GM03348 (cell line): ENCODE measurements at places on chromosomes 12 and 14.

DNA sequence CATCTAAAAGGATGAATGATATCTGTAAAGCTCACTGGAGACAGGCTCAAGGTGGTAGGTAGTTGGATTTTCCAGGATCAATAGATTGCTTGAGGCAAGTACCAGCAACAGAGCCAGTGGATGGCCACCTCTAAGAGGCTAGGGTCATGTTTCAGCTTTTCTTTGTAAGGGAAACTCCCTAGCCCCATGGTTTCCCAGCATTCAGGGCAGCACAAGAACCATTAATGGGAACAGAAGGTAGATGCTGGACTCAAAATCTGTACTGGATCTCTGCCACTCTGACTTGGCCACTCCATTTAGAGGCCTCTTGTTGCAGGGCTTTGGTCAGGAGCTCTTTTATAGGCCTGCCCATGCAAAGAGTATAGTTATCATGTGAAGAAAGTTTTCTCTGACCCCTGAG, 76.1 kb upstream of the DYRK2 start:
- no peak for DNase-seq

GRCh38 chr14:53019406-53019805, 68.6 kb upstream of the FERMT2 start:
- DNase-seq = peak; percentile 24

DNA sequence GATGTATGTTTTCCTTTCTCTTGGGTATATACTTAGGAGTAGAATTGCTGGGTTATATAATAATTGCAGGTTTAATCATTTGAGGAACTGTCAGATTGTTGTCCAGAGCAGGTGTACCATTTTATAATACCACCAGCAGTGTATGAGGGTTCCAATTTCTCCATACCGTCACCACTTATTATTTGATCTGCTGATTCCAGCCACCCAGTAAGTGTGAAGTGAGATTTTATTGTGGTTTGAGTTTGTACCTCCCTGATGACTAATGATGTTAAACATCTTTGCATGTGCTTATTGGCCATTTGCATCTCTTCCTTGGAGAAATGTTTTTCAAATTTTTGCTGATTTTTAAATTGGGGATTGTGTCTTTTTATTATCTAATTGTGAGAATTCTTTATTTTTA, 15.1 kb downstream of the NCKAP5L start:
- no peak for DNase-seq

GRCh38 chr14:100108042-100108825, 43.0 kb downstream of the EVL start:
- peak; percentile 92 for DNase-seq

DNA sequence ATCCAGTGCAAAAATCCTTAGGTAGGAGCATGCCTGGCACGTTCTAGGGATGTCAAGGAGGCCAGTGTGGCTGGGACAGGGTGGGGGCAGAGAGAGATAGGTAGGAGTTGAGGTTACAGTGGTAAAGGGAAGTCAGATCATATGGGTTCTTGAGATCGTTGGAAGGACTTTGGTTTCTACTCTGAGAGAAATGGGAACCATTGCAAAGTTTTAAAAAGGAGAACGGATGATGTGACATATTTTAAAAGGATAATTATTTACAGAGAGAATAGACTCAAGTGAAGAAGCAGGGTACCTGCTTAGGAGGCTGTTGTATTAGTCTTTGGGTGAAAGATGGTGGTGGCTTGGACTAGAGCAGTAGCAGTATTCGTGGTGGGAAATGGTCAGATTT, 47.6 kb upstream of the ATP2B1 start:
- DNase-seq = no peak

DNA sequence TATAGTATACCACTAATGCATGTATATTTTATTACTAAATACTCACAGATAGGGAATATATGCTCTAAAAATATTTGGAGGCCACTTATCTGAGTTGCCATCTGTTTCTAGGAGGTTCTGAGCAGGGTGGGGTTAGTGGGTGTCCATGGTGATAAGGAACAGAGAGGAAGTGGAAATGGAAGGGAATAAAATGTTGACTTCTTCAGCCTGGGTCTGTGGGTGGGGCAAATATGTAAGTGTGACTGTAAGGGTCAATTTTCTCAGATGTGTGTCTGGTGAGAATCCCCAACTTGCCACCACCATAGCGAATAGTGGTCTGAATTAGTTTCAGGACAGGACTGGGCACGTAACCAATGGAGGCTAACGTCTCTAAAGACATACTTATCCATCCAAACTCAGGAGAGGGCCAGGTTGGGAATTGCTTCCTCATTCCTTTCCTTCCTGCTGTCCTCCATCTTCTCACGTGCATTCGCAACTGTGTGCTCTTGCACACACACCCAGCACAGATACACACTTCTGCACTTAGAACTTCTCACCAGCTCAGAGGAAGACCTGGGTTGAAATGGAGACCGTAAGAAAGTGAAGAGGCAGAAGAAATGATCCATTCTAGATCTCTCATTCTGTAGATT, 54.2 kb upstream of the GZMB start:
- no peak for DNase-seq

GRCh38 chr12:132174015-132174838, 30.0 kb downstream of the NOC4L start:
- DNase-seq = no peak

DNA sequence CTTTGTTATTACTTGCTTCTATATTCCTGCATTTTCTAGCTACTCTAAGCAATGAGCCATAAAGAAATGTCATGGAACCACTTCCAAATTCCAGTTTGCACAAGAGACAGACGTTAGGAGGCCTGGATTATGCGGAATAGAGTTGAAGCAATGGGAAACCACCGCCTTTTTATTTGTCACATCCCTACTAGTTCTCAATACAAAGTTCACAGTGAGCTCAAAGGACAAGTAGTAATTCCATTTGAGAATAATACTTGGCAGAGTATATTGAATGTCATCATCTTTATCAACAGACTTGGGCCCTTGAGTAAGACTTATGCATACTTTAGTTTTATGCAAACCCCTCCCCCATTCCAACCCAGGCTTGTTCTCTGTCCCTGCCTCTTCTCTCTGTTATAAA, 3.7 kb upstream of the SLC15A5 start:
- peak; percentile 7 for DNase-seq

DNA sequence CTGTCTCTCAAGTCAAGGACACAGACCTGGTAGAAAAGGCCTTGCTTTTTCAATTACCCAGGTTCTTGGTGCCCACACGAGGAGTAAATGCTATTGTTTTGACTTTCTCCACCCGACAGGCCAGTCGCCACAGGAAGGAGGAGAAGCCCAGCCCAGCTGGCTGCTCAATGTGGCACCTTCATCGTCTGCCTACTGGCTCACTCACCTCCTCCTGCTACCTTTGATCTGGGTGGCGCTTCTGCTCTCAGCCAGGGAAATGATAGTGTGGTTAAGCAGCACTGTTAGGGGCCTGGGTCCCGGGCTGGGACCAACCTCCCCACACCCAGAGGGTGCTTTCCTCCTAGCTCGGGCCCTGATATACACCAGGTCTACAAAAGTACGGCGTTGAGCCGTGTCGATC, 75.0 kb upstream of the FZD10 start:
- no peak for DNase-seq

DNA sequence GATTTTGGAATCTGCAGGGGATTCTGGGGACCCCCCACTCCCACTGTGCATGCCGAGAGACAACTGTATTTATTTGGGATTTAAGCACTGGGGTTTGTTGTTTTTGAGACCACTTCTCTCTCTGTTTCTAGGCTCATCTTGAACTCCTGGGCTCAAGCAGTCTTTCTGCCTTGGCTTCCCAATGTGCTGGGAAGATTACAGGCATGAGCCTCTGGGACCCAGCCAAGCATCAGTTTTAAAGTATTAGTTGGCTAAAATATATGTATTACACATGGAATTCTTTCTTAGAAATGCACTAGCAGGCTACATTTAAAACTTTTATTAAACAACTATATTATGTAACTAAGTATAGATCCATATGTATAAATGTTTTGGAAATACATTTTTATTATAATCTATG, 78.3 kb downstream of the AEBP2 start:
- DNase-seq = no peak

GRCh38 chr14:34012978-34013720, 62.3 kb upstream of the EGLN3 start:
- DNase-seq = no peak

GRCh38 chr12:125171267-125171666, 106.0 kb downstream of the AACS start:
- no peak for DNase-seq

DNA sequence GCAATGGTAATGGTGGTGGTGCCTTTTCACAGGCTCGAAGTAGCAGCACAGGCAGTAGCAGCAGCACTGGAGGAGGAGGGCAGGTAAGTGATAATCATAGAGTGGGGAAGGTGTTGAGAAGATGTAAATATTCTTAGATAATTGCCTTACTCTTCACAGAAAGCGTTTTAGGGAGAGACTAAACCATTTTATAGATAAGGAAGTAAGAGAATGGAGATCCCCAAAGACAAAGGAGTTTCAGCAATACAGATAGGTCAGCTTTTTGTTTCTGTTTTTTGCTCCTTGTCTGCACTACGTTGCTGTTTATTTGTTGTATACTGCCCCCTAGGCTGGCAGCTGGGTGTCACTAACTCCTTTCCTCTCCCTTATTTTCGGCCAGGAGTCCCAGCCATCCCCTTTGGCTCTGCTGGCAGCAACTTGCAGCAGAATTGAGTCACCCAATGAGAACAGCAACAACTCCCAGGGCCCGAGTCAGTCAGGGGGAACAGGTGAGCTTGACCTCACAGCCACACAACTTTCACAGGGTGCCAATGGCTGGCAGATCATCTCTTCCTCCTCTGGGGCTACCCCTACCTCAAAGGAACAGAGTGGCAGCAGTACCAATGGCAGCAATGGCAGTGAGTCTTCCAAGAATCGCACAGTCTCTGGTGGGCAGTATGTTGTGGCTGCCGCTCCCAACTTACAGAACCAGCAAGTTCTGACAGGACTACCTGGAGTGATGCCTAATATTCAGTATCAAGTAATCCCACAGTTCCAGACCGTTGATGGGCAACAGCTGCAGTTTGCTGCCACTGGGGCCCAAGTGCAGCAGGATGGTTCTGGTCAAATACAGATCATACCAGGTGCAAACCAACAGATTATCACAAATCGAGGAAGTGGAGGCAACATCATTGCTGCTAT, 2.0 kb downstream of the SP1 start:
- peak; percentile 41 for DNase-seq

DNA sequence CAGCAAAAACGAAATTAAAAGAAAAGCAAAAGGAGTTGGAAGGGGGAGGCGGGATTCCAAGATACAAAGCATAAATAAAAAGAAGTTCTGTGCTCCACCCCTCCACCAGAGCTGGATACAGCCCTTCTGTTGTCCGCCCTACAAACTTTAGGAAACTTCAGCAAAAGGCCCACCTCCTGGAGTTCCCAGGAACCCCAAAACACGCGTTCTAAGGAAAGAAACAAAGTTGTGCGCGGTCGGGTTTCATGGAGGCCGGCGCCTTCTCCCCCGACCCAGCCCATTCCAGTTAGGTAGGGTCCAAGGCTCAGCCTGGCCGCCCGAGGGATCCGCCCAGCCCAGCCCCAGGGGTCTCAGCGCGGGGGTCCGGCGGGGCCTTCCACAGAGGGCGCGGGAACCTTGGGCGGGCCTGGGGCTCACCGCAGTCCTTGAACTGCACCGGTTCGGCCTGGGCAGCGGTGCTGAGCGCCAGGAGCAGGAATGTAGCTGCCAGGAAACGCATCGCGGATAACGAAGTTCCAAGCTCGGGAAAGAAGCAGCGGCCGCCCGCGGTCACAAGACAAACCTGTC, at the start of gene NPC2:
NPC2 (minus strand) TSS at position 530 of the 567 bp plus-strand sequence; CDS start at position 499, 31 bp downstream.
- DNase-seq = no peak

GRCh38 chr12:50614167-50614759, 109.5 kb downstream of the DIP2B start:
- peak; percentile 28 for DNase-seq

GRCh38 chr14:54804538-54805041, 98.0 kb downstream of the GCH1 start:
- DNase-seq = no peak

DNA sequence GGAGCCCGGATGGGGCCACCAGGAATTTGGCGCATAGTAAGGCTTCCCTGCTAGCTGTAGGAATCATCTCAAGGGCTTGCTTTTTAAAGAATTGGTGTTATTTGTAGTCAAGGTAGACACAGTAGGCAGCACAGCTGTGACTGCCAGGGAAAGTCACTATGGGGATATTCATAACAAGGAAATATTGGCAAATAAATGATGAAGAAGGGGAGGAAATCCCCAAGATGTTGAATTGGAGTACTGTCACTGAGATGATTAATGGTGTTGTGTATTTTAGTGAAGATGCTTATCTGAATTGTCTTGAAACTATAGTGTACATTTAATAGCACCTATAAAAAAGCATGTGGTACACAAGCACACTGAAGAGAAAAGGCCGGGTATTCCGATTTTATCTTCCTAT, 118.9 kb downstream of the NPAS3 start:
- DNase-seq = no peak

DNA sequence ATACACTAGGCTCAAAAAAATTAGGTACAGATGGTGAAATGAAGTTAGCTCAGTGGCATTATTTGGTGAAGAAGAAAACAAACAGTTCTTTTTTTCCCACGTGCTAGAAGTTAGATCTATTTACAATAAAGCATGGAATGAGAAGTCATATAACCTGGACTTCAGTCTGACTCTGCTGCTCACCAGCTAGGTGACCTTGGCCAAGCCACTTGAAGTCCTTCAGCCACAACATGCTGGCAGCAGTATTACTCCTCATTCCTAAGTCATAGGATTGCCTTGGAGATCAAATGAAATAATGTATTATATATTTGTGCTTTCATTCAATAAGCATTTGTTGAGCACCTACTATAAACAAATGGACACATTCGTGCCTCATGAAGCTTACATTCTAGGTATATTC, 45.2 kb downstream of the PTHLH start:
- no peak for DNase-seq

DNA sequence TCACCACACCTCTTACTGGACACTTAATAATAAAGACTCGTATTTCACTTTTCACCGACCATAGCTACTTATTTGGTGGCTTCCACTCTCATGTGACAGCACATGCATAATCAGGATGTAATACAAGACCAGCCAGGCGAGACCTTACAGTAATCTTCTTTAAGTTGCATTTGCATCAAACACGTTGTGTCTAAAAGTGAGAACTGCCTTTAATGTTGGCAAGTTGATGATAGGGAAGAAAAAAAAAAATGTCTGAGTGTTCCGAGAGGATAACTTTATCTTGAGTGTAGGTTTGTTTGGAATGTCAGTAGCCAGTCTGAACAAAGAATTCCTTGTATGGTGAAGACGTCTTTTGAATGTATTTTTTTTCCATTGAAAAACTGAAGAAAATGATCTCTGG, 440.4 kb downstream of the ADAMTS20 start:
- no peak for DNase-seq

DNA sequence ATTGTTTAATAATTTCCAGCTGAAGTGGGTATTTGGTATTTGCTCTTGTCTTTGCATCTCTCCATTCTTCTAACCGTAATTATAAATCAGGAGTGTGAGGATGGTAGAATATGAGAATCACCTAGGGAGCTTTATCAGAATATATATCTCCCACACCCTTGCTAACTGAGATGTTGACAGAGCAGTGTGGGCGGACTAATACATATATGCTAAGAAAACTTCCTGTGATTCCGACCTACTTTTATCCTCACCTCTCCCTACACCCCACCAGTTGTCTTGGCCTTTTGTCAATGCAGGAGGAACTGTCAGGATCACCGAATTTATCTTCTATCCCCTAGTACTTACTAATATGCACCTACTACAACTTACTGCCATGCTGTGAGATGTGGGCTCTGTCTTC, 14.7 kb upstream of the GNPNAT1 start:
- no peak for DNase-seq
